ENCODE measurements at places on chromosomes 5 and 9. TPM values are rescaled to one million over a fixed set of nuclear protein-coding genes. Genes with fewer than 3 reads are reported as not detected.

- H3K36me3 ChIP-seq: no peaks in the 10 kb centered on the region
- no peaks in the 10 kb centered on the region for H3K27me3 ChIP-seq
- H3K27ac ChIP-seq: no peak overlapping the region
- no peak for DNase-seq
- H3K4me3 ChIP-seq: no peak overlapping the region
- no peaks in the 10 kb centered on the region for H3K4me1 ChIP-seq
Measured at GRCh38 chr9:27338527-27338903, 41.6 kb upstream of the EQTN start.

EQTN gene
- polyA plus RNA-seq: not detected

DNA sequence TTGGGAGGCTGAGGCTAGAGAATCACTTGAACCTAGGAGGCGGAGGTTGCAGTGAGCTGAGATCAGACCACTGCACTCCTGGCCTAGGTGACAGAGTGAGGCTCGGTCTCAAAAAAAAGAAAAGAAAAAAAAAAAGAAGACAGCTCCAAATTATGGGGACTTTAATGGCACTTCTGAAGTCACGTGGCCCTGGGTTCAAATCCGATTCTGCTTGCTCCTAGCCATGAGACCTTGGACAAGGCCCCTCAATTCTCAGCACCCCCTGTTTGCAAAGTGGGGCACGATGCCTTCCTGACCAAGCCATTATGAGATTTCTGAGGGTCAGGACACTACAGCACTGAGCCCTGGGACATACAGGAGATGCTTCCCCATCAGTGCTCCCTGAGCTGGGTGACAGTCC lies 1.1 kb upstream of the ENG start:
- H3K4me3 ChIP-seq: no peak overlapping the region
- DNase-seq: no peak
- no peak overlapping the region for H3K27ac ChIP-seq
- H3K4me1 ChIP-seq: peaks cover 6% of the 10 kb centered on the region
- peaks cover 3% of the 10 kb centered on the region for H3K36me3 ChIP-seq

MLANA gene
- not detected for polyA plus RNA-seq

JAKMIP2 gene
- polyA plus RNA-seq: 1.8 TPM

DNA sequence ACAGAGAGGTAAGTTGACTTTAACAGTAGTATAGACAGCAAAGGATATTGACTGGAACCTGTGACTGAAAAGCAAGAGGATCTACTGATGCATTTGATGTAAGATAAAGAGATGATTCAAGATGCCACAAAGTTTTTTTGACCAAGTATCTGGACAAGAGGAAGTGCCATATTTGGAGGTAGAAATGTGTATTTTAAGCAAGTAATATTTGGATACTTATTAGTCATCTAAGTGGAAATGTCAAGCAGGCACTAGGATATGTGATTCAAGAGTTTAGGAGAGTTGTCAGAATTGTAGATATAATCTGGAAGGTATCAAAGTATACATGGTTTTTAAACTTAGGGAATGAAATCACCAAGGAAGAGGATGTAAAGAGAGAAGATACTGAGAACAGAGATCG lies 686.1 kb upstream of the CHD1 start:
- no peak overlapping the region for H3K27ac ChIP-seq
- no peaks in the 10 kb centered on the region for H3K36me3 ChIP-seq
- H3K4me1 ChIP-seq: no peaks in the 10 kb centered on the region
- no peak overlapping the region for H3K4me3 ChIP-seq
- no peaks in the 10 kb centered on the region for H3K27me3 ChIP-seq

DNA sequence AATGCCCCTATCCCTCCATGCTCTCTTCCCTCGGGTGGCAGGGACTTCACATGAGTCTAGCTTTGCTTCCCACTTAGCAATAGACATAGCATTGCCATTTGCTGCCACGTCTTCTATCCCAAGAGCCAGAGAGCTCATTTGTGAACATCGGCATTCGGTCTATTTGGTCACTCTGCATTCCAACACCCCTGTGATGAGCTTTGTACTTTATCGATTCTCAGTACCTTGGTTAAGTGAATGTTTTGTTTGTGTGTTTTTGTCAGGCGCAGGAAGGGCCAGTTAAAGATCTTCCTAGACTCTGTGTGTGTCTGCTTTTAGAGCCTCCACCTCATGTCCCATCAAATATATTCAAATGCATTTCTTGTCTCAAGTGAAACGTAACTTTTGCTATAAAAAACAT lies 141.7 kb downstream of the TARS1 start:
- H3K27me3 ChIP-seq: no peaks in the 10 kb centered on the region
- H3K36me3 ChIP-seq: no peaks in the 10 kb centered on the region
- H3K4me1 ChIP-seq: no peaks in the 10 kb centered on the region
- H3K27ac ChIP-seq: no peak overlapping the region

DNA sequence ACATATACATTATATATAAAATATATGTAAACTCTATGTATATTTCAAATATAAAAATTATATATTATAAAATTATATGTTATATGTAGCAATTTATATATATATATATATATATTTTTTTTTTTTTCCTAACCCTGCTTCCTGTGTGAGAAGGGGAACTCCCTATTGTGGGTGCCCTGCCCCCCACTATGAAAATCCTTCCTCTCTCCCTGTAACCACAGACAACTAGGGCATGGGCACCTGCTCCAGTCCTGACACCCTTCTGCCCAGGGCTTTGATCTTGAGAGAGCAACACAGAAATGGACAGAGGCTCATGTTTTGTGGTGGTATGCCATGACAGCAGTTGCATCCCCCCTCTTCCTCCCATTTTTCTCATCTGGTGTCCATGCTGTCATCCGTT lies 148.7 kb upstream of the IL12B start:
- no peaks in the 10 kb centered on the region for H3K36me3 ChIP-seq
- DNase-seq: no peak
- no peaks in the 10 kb centered on the region for H3K27me3 ChIP-seq

DNA sequence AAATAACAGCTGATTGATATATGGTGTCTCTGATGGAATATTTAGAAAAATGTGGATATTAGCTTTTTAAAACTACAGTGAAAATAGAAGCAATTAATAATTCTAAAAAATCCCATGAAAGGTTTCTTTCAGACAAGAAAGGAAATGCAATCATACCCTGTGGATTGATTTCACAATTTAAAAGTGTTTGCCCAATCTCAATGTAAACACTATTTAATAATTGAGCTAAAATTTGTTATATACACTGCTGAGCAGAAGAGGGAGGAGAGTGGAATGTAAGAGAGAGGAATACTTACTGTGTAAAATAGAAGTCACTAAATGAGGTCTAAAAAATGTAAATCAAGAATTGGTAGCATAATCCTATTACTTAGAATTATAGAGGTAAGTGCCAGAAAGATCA lies 76.9 kb downstream of the FEM1C start:
- no peak overlapping the region for H3K27ac ChIP-seq
- H3K27me3 ChIP-seq: no peaks in the 10 kb centered on the region
- no peak overlapping the region for H3K4me3 ChIP-seq
- H3K36me3 ChIP-seq: no peaks in the 10 kb centered on the region

GRCh38 chr9:135416664-135417290 lies 62.8 kb upstream of the PPP1R26 start:
- H3K27me3 ChIP-seq: no peaks in the 10 kb centered on the region
- H3K4me3 ChIP-seq: no peak overlapping the region

BHMT gene
- polyA plus RNA-seq: not detected

GRXCR2 gene
- polyA plus RNA-seq: not detected
